ENCODE measurements at places on chromosomes 16 and 17.

DNA sequence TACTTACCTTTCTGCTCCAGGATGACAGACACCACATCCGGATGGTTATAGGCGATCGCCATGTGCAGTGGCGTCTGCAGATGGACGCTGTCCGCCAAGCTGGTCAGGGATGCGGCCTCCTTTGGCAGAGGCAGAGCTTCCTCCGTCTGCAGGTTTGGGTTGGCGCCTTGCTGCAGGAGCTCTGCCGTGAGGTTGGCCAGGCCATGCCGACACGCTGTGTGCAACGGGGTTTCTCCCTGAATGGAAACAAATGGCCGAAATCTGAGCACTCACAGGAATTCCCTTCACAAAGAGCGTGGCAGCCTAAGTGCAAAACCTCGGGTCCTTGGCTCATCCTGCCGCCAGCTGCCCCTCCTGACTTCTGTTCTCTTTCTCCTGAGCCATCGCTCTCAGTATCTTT lies 41.8 kb downstream of the CYB5D2 start:
- no peak for DNase-seq

- DNase-seq: no peak
Measured at GRCh38 chr16:3142770-3143169, 7.9 kb downstream of the ZNF213 start.

DNA sequence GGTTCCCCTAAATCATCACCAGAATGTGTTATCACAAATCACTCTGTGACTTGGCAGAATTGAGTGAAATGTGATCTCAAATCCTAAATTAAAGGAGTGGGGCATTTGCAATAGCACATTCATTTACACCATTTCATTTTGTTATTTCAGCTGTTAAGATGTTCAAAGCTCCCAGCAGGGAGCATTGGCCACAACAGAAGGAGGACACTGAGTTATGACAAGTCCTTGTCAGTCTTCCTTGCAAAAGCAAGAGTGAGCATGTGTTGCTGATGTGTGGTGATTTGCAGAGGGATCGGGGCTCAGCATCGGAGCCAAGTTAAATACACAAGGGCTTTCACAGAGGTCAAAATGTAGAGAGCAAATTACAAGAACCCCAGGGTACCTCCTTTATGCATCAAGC lies 372.2 kb upstream of the CDH5 start:
- no peak for DNase-seq

GRCh38 chr17:80456465-80457235 lies 19.8 kb downstream of the NPTX1 start:
- no peak for DNase-seq

DNA sequence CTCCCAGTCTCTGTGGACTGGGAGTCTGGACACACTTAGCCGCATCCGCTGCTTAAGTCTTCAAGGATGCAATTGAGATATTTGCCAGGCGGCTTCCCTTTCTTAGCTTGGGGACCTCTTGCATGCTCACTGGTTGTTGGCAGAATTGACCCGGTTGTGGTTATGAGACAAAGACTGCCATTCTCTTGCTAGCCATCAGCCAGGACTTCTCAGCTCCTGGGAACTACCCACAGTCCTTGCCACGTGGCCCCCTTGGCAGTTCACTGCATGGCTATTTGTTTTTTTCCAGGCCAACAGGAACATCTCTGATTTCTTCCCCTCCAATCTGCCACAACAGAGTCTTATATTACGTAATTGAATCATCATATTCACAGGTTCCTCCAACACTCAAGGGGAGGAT lies 25.5 kb downstream of the CACNG4 start:
- no peak for DNase-seq

GRCh38 chr17:30894236-30894635 lies 11.8 kb downstream of the TEFM start:
- no peak for DNase-seq

GRCh38 chr16:81371106-81371505 lies 56.3 kb downstream of the GAN start:
- DNase-seq: no peak

DNA sequence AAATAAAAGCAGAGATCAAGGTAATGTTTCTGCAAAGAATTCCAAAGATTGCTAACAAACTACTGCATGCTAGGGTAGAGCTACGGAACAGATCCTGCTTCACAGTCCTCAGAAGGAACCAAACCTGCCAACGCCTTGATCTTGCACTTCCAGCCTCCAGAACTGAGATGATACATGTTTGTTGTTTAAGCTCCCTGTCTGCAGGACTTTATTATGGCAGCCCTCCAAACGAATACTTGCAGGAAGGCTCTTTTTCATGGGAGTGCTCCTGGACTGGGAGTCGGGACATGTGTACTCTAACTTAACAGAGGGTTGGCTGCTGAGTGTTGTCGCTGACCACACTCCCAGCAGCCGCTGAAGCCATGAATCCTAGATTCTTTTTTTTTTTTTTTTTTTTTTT lies 808.8 kb upstream of the EEF2KMT start:
- no peak for DNase-seq

- no peak for DNase-seq
Measured at GRCh38 chr17:16444258-16444886, 29.0 kb downstream of the TRPV2 start.

DNA sequence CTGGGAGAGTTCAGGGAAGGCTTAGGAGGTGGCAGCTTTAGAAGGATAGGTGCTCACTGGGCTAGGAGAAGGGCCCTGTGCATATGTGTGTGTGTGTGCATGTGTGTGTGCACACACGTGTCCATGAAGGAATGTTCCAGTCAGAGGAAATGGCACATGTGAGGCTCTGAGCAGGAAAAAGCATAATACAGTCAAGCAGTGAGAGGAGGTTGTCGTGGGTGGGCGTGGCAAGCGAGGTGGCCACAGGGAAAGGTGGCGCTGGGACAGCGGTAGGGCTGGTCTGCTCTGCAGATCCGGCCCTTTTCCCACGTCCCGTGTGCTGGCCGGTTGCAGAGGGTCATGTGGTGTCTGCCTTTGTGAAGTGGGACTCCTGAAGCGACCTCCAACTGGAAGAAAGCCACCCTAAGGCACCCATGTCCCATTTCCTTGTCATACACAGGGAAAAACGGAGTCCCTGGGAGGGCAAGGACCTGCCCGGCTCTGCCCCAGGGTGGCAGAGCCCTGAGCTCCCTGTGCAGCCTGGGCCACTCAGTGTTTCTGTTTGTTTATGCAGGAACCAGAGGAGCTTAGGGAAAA lies 40.1 kb downstream of the NT5M start:
- no peak for DNase-seq

GRCh38 chr16:4918781-4919251 lies 18.1 kb downstream of the PPL start:
- DNase-seq: peak; percentile 65

- no peak for DNase-seq
Measured at GRCh38 chr17:35554668-35555067, 6.0 kb downstream of the SLFN14 start.

Measured in iPS-NIHi11 (cell line).